ENCODE measurements at places on chromosomes 12 and 14.

DNA sequence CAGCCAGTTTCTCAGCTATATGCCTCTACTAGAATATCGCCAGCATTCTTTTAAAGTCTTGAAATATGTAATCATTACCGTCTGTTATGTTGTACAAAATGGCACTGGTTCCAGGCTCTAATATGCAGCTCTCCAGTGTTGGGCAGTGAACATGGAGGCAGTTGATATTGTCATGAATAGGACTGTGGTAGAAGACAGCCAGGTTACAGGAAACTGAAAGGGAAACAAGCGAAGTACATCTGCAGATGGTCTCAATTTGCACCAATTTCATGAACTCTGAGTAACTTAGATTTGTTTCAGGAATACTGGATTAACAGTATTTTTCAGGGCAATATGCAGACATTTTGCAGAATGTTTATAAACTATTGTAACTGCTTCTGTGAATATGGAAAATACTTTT, 13.4 kb upstream of the KLHL42 start:
- ATAC-seq = no peak

GRCh38 chr12:91781114-91781513, 364.5 kb downstream of the BTG1 start:
- ATAC-seq = no peak

- ATAC-seq = no peak
Measured at GRCh38 chr12:127785540-127785939, 481.4 kb upstream of the TMEM132C start.

GRCh38 chr14:76126076-76126475, 25.6 kb upstream of the GPATCH2L start:
- ATAC-seq = no peak

DNA sequence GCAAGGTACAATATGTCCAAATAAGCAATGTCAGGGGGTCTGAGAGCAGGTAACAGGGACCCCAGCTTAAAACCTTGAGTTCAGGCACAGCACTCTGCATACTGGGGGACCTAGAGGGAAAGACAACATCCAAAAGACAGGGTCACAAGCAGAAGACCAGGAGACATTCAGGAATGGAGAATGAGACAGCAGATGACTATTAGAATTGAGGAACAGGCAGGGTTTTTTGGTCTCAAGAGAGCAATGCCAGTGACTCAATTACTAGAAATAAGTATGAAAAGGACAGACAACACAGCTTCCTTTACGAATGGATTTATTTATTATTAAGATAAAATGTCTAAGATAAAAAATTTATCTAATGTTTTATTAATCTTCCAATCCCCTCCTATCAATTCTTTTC, 223.0 kb downstream of the PTPRO start:
- no peak for ATAC-seq
